Fibroblast of skin of left quadriceps (primary cell): ENCODE measurements at places on chromosomes 11 and 22.

DNA sequence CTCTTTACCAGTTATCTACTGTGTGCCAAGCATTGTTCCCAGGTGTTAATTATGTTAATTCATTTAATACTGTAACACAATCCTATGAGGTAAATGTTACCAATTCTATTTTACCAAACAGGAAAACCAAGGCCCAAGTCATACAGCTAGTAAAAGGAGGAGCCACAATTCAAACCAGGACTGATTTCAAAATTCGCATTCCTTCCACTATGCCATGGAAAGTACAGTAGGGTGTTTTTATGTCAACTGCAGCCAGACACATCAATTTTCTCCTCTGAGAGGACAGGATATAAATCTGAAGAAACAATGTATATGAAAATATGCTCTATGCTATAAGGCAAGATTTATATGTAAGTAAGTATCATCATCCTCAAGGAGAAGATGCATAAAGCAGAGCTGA lies 104.3 kb downstream of the RPL27A start:
- DNase-seq, result no peak

- no peak for DNase-seq
Observed at GRCh38 chr22:27863001-27863400, 56.1 kb downstream of the PITPNB start.

DNA sequence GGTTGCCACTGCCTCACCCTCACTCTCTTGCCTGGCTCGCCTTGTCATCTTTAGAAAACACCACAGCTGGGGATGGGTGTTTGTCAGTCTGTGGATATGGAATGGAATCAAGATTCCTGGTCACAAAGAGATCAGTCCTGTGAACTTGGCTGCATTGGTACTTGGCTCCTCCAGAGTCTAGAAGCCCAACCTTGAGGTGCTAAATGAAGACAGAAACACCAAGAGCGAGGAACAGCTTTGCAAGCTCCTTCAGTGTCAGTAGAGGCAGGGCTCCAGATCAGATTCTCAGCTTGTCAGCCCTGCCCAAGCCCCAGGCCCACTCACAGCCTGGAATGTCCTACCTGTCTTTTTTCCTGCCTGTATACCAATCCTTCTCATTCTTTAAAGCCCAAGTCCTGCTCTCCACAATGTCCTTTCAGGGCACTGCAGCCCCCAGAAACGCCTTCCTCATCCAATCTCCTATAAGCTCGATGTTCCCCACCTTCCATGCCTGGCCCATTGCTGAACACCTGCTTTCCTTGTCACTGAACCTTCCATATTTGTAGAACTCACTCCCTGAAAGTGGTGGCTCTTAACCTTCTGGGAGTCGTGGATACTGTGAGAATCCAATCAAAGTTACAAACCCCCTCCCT lies 188.9 kb downstream of the BCR start:
- DNase-seq, result no peak

- DNase-seq, result no peak
Observed at GRCh38 chr11:64318766-64319761, 1.1 kb downstream of the PRDX5 start.

DNA sequence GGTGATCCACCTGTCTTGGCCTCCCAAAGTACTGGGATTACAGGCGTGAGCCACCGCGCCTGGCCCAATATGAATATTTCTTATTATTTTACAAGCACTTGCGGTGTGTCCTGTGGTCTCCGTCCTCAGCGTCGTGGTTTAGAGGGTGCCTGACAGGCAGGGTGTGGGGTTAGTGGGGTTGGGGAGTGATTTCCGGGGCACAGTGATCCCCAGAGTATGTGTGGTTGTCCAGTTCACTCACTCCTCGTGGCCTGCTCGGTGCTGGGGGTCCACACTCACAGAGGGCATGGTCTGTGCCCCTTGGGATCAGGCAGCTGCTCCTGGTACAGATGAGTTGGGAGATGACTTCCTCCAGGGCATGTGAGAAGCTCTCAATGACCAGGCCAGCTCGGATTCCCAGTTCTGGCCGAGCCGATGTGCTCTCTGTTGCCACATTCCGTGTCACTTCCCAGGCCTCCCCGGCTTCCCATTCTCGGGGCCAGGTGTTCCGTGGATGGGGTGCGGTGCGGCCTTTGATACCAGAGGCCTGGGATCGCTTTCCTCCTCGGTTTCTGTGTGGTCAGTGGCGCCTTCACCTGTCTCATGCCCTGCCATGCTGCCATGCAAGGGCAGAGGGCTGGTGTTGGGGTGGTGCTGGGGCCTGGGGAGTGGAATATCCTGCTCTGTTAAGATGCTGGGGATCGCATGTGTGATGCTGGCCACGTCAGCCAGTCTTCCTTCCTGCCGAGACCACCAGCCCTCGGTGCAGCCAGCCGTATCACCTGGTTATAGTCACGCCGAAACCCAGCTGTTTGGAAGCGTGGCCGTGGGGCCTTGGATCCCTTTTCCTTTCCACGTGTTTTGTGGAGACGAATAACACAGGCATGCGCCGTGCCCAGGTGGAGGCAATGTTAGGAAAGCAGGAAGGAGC lies 39.6 kb downstream of the PARVB start:
- no peak for DNase-seq

DNA sequence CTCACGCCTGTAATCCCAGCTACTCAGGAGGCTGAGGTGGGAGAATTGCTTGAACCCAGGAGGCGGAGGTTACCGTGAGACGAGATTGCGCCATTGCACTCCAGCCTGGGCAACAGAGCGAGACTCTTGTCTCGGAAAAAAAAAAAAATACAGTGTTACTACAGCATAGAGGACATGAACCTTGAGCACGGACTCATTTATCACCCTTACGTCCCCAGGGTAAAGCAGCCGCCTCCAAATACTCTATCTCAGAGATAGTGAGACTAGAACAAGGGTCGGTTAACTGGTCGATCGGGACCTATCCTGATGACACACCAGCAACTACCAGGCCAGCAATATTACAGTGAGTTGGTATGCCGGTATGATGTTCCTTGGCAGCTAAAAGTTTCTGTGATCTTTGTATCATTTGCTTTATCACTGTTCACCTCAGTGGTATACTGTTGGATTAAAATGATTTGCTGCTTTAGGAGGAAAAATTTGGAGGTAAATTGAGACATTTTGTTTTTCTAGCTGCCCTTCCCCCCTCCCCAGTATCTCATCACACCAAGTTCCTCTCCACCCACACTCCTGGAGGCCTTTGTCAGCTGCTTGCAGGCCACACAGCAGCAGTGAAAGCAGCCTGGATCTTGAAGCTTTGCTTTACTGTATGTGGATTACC lies 7.0 kb upstream of the SIDT2 start:
- no peak for DNase-seq

DNA sequence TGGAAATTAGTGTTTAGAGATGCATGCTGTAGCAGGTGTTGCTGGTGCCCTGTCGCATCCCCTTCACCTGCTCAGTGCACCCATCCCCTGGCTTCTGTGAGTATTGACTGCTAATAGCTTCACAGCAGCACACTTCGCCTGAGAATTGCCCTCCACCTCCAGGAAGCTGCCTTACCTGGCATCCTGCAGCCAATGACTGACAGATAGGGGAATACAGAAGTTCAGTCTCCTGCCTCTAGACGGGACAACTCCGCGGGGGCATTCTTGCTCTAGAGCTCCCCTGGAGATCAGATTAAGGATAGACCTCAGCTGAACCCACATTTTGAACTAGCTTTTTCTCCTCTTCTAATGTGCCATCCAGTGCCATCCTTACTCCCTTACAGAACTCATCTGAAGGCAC lies 9.3 kb upstream of the CD3E start:
- no peak for DNase-seq

DNA sequence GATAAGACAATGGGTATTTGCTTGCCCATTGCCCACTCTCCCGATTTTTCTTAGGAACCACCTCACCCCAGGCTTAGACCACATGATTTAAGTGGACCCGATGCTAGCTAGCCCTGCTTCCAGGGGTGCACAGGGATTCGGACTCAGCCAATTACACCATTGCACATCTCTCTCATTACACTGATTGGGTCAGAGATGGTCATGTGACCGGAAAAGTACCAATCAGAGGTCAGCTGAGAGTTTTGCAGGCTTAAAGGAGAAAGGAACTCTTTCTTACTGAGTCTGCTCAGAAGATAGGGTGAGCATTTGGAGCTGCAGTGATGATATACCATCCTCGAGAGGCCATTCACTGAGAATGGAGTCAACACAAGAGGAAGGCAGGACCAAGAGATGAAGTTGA lies 12.2 kb upstream of the ANKK1 start:
- DNase-seq, result no peak

GRCh38 chr11:84990141-84990540 lies 637.0 kb downstream of the DLG2 start:
- no peak for DNase-seq

GRCh38 chr22:38724926-38725571 lies 19.3 kb downstream of the GTPBP1 start:
- DNase-seq, result no peak

GRCh38 chr11:85974122-85974521 lies 94.8 kb downstream of the PICALM start:
- DNase-seq, result no peak

DNA sequence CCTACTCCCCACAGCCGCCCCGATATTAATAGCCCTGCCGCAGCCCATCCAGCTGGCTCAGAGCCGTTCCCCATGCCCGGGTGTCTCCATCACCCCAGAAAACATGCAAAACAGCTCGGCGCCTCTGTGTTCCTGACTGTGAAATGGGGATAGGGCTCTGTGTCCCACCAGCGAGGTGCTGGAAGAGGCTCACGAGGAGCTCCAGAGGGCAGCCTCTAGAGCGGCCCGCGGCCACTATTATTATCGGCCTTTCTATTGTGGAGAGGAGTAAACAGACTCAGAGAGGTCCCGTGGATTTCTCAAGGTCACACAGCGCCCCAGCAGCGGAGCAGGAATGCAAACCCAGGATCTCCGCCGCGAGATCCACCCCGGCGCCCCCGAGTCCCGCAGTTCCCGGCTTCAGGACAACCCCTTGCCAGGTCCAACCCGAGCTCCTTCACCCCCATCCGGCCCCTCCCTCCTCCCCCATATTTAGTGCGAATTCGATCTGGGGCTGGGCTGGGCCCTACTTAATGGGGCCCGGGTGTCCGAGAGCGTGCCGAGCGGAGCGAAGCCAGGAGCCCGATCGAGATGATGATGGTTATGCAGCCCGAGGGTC lies at the start of gene ACTN3:
Gene ACTN3, plus strand, starts transcription at position 536 of the 598 bp plus-strand sequence. Its CDS starts 35 bp downstream, at position 571.
- no peak for DNase-seq

DNA sequence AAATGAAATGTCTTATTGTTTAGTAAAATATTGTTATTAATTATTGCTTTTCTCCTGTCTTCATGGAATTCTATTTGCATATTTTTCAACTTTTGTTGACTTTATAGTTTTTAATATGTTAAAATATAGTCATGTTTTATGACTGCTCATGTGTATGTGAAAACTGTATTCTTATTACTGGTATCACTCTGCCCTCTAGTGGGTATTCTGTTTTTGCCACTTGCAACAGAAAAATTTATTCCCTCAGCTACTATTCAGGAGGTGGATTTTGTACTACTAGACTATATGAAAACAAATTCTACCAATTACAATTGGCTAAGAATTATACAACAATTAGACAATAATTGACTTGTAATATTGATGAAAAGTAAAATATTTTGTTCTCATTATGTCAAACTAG lies 45.0 kb downstream of the OR4C6 start:
- no peak for DNase-seq

DNA sequence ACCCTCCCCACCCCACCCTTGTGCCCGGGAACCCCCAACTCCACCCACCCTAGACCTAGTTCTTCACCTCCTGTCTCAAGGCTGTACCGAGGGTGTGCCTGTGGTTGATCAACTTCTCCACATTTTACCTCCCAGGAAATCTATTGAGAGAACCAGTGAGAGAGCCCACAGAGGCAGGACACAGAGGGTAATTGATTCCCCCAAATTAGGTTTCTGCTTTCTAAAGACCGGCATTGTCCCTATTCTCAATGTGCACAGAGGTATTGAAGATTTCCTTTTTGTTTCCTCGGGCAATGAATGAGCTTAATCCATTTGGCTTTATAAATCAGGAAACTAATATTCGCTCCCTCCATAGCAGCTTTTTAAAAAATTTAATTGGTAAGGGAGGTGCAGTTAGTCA lies 6.0 kb upstream of the LMO1 start:
- no peak for DNase-seq

DNA sequence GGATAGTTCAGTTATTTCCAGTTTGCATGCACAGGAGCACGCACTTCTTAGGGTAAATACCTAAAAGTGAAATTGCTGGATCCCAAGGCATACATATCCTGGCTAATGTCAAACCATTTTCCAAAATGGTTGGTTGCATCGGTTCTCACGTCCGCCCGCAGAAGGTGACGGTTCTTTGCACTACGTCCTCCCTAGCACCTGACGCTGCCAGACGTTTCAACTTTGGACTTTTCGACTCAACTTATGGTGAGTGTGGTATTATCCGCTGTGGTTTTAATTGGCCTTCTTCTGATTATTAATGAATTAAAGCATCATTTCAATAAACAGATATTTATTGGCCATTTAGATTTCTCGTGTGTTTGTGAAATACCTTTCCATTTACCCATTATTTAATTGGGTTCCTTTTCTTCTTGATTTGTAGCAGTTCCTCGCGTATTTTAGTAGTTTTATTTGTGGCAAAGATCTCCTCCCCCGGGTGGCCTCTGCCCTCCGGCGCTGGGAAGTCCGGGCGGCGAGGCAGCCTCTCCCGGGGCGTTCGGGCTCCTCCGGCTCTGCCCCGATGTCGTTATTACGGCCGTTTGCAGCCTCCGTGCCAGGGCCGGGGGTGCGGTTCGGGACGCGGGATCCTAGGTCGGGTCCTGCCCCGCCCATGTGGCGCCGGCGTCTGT lies at the start of gene JHY:
Gene JHY, plus strand, starts transcription at position 571 of the 668 bp plus-strand sequence. CDS start 3,091 bp downstream, outside the sequence.
- no peak for DNase-seq

DNA sequence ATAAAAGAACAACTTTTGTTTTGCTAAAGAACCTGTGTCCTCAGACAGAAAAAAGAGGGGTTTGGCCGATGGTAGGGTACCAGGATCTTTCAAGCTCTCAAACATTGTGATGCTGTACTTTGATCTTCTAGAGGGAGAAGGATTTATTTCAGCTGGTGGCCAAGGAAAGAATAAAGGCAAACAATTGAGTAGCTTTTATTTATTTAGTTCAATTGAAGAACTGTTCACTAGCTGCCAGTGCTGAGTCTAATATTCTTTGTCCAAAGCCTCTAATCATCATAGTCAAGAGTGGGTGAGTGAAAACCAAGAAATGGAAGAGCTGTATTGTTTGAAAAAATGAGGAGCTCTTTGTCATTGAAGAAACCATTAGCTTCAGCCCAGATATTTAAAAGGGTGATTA lies 138.4 kb downstream of the FAT3 start:
- no peak for DNase-seq

GRCh38 chr11:9076661-9077060 lies 14.7 kb downstream of the SCUBE2 start:
- no peak for DNase-seq

DNA sequence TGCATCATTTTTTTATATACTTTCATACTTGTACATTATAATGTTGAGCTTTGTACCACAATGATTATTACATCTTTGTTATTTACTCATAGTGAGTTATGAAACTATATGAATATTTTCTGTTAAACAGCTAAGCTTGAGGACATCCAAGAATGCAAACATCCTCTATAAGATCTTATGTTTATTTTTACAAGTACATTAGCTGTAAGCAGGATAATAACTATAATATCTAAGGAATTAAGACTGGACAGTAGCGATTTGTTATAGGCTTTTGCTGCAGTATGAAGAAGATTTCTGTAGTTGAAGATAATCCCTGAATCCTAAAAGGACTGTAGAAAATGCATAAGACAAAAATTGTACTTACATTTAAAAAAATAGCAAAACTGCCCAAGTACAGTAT lies 176.0 kb downstream of the METTL15 start:
- DNase-seq, result no peak

GRCh38 chr22:46355369-46355995 lies 20.0 kb downstream of the TRMU start:
- peak; percentile 8 for DNase-seq
